ENCODE measurements at places on chromosomes 7 and 10. TPM values are rescaled to one million over a fixed set of nuclear protein-coding genes. Genes with fewer than 3 reads are reported as not detected.
A peak's percentile ranks its signal among the peaks of the same experiment; 100 is the strongest.

DNA sequence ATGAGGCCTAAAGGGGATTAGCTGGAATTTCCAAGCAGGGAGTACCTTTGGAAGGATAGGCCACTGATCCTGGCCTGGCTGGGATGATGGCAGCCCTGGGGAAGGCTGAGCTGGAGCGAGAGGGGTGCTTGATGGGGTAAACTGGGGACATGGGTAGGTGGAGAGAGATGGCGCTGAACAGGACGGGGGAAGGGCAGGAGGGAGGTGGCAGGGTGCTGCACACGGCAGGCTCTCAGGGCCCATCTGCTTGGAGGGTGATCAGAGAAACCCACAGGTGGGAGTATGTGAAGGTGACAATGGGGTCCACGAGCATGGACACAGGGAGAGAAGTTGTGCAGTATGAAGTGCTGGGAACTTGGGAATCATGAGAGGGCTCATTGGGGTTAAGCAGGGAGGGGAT is 10.3 kb downstream of the MAT1A start:
- no peak for DNase-seq

DNA sequence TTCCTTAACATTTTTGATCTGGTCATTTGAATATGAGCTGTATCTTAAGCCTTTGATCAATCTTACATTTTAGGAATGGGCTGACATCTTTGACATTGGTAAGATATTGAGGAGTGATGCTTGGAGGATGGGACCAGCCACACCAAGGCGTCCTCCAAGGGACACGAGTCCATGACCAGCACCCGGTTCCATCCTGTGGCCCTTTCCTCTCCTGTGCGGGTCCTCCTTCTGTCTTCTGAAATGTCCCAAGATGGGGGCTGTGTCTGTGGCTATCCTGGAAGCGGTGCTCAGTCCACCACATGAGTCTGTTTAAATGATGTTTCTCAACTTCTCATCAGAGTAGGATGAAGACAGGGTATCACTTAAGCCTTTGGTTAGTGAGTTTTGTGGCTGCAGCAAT is 67.3 kb upstream of the SHH start:
- DNase-seq: no peak

DNA sequence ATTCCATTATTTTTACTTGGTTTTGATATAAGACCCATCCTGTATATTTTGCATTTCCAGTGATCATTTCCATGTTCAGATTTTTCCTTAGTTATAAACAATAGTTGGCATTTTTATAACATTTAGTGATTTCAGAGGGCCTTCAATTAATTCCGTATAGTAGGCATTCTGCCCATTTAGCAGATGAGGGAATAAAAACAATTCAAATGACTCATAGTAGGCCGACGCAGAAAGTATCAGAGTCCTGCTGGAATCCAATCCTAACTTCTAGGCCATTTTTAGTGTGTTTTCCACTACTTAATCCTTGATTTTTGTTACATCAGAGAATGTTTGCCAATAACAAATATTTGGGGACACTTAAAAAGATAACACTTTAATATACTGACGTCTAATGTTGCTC is 15.4 kb downstream of the RNF32 start:
- no peak for DNase-seq

DNA sequence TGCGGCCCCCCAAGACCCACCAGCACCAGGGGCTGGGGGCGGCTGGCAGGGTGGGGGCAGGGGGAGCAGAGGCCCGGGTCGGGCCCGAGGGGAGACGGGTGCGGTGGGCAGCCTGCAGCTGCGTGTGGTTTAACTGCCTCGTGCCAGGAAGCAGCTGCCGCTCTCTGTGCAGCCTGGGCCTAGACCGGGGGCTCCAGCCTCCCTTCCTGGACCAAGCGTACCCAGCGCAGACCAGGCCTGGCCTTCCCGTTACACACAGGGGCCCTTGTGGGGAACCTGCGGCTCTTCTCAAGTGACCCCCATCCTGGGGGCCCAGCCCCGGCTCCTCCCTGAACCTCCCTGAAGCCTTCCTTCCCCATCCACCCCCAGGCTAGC is 6.6 kb upstream of the INTS1 start:
- DNase-seq: no peak

GRCh38 chr7:99407872-99408378 is 472 bp downstream of the PDAP1 start:
- DNase-seq: peak; percentile 83

- no peak for DNase-seq
Measured at GRCh38 chr7:106110238-106110560, 1.9 kb downstream of the SYPL1 start.

DNA sequence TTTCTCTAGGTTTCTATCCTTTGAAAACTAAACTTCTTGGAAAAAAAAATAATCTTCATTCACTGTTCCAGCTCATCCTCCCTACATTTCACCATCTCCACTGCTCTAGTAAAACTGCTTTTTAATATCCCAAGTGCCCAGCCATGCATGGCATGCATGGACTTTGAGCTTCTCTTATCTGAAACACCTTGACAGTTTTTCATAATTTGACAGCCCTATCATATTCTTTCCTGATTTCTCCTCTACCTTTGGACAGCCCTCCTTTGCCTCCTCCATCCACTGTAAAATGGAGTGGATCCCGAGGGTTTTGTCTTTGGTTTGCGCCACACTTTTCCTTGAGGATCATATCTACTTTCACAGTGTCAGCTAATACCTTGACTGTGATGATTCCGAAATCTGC is 212.8 kb downstream of the ANK3 start:
- DNase-seq: no peak

DNA sequence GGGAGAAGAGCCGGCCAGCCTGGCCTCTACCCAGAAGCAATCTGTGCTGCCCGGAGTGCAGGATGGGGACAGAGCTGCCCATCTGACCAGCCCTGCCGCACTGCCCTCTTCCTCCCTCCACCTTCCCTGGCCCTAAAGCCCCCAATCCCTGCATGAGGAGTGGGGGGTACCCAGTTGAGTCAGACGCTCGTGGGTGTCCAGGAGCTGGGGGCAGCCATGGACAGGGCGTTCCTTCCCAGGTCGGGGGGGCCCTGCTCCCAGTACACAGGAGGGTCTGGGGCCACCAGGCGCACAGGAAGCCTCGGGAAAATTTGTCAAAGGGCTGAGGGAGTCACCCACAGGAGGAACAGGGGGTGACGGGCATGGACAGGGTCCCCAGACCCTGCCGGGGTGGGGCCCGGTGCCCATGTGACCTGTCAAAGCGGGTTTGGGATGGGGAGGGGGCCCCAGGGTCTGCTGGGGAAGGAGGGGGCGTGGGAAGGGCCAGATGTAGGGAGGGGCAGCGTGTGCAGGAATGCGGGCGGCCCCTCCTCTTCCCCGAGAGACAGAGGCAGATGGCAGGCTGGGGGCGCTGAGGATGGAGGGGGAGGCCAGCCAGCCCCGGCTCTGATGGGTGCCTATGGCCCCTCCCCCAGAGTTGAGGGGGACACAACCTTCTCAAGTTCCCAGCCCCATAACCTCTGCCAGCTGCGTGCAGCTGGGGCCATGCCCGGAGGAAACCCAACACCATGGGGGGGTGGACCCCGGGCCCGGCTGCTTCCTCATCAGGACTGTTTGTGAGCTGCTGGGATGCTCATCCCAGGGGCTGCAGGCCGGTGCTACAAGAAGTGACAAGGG is 21.5 kb upstream of the GRIFIN start:
- no peak for DNase-seq

DNA sequence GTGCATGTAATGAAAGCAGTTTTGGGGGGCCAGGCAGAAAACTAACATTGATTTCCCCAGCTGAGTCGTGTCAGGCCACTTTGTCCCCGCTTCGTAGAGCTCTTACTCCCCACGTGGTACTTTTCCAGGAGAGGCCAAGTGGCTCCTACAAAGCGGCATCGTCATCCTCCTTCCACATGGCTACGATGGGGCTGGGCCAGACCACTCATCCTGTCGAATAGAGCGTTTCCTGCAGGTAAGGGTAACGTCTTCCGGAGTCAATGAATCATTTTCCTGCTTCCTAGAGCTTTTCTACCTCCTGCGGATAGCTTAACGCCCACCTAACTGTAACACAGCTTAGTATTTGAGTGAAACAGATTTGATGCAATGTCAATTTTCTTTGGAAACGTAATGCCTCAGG is 21.7 kb upstream of the SEC61A2 start:
- DNase-seq: no peak

GRCh38 chr7:30795161-30795948 is 24.1 kb downstream of the MINDY4 start:
- no peak for DNase-seq

GRCh38 chr10:48684463-48684791 is 246 bp upstream of the WDFY4 start:
- no peak for DNase-seq

- DNase-seq: no peak
Measured at GRCh38 chr10:72638586-72639440, 12.9 kb upstream of the MICU1 start.

The ELMO1 gene
- total RNA-seq: 24.6 TPM

The ZPBP gene
- not detected for total RNA-seq

The DKK1 gene
- not detected for total RNA-seq

The GRM8 gene
- 0.18 TPM for total RNA-seq

The HOXA3 gene
- total RNA-seq: 0.74 TPM

The GPER1 gene
- total RNA-seq: 4.6 TPM

The TMEM273 gene
- 14.6 TPM for total RNA-seq

The CYP2W1 gene
- not detected for total RNA-seq

The BEND7 gene
- total RNA-seq: 16.2 TPM

The CHN2 gene
- total RNA-seq: 4.1 TPM

The TRIM50 gene
- not detected for total RNA-seq

The ZNF487 gene
- total RNA-seq: 2.3 TPM

The ZNF503 gene
- total RNA-seq: 12.0 TPM

The MYH16 gene
- total RNA-seq: not detected
